ENCODE measurements at places on chromosomes 2 and 18. TPM values are rescaled to one million over a fixed set of nuclear protein-coding genes. Genes with fewer than 3 reads are reported as not detected.

WNT10A gene
- total RNA-seq = not detected

SIX3 gene
- not detected for total RNA-seq

PARD6G gene
- 2.8 TPM for total RNA-seq

GPAT2 gene
- 2.3 TPM for total RNA-seq

SPC25 gene
- total RNA-seq = 0.28 TPM

PER2 gene
- 2.8 TPM for total RNA-seq

MLPH gene
- 12.2 TPM for total RNA-seq

DNER gene
- total RNA-seq = 0.83 TPM

SDC1 gene
- 16.8 TPM for total RNA-seq

HTR2B gene
- total RNA-seq = 6.0 TPM

INHA gene
- total RNA-seq = 0.46 TPM

PSMA8 gene
- not detected for total RNA-seq

ANKRD29 gene
- 7.3 TPM for total RNA-seq

SP9 gene
- total RNA-seq = not detected

VIL1 gene
- not detected for total RNA-seq

STAMBP gene
- 21.5 TPM for total RNA-seq

TBR1 gene
- total RNA-seq = not detected

CACNB4 gene
- 1.1 TPM for total RNA-seq

STRADB gene
- 37.1 TPM for total RNA-seq

TLX2 gene
- not detected for total RNA-seq

GPR155 gene
- 4.8 TPM for total RNA-seq

SGO2 gene
- total RNA-seq = 2.1 TPM

KCNE4 gene
- 43.9 TPM for total RNA-seq

CUL3 gene
- total RNA-seq = 60.8 TPM

SLC4A3 gene
- total RNA-seq = 2.1 TPM

SCYGR4 gene
- total RNA-seq = not detected

All from smooth muscle cell of bladder (primary cell).